ENCODE measurements at places on chromosomes 7 and 10. TPM values are rescaled to one million over a fixed set of nuclear protein-coding genes. Genes with fewer than 3 reads are reported as not detected.

DNA sequence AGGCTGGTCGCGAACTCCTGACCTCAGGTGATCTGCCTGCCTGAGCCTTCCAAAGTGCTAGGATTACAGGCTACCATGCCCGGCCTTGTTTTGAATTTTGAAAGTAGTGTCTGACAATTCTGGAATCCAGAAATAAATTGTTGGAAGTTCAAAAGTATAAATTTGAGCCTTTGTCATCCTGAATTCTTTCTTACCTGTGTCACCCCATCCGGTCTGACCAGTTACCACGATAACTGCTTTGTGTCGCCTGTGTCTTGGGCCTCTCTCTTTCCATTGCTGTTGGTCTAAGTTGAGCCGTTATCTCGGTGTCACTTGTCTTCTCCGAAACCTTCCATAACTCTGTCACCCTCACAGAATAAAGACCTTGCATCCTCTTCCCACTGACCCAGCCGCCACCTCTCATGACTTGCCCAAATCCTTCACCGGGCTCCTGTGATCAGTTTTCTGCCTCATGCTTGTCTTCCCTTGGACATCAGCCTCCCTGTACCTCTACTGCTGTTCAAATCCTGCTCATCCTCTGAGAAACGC is 18.6 kb downstream of the CUL1 start:
- DNase-seq: no peak

ZNF25 gene
- polyA plus RNA-seq: 11.9 TPM

GRCh38 chr10:115950320-115950719 is 322.7 kb downstream of the GFRA1 start:
- no peak for DNase-seq

GRCh38 chr10:131560166-131560565 is 248.6 kb upstream of the TCERG1L start:
- no peak for DNase-seq

DNA sequence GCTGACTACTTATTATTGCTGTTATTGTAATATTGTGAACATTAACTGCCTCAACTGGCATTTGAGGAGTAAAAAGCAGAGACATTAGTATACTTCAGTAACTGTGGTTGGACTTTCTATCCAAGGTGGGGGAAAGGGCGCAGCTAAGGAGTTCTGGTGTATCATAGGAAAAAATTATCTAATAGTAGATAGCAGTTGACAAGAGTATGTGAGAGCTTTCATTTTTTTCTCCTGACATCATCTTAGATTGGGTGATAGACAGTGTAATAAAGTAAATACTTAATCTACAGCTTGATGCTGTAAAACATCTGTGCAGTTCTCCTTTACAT is 68.9 kb downstream of the PHTF2 start:
- no peak for DNase-seq

DNA sequence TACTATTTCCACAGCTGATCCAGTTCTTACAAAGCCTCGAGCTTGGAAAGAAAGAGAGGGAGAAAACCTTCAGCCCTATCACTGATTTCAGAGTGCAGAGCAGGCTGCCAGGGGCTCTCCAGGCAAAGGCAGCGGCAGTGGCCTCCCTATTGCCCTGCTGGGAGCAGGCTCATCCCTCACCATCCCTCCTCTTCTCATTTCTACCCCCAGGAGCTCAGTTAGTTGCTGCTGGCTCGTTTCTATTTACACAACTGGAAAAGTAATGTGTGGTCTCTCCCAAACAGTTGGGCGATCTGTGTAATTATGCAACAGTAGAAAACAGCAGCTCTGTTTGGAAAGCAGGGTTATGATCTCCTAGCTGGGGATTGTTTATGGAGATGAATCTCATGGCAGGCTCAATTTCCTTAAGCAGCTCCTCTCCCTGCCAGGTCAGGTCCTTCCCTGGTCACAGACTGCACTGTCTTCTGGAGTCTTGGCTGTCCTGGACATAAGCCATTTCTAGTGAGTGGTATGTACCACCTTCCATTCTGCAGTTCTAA is 28.7 kb upstream of the TNS3 start:
- no peak for DNase-seq

H2AZ2 gene
- 132 TPM for polyA plus RNA-seq

- no peak for DNase-seq
Observed at GRCh38 chr7:158449942-158450341, 137.7 kb downstream of the PTPRN2 start.

FLNC gene
- polyA plus RNA-seq: 823 TPM

UNC5B gene
- 11.6 TPM for polyA plus RNA-seq

- no peak for DNase-seq
Observed at GRCh38 chr10:78405231-78405630, 371.6 kb downstream of the RPS24 start.

DNA sequence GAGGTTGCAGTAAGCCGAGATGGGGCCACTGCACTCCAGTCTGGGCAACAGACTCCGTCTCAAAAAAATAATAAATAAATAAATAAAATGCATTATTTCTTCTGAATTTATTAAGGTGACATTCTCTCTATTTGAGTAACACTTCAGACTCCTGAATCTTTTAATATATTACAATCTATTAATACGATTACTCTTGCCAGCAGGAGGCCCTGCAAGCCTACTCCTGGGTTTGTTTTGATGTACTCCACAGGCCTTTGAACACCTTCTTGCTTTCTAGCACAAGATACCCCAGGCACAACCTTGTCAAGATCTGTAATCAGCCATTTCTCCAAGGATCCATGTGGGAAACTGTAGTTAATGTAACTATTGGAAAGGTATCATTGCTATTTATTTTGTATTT is 63.5 kb downstream of the COBL start:
- no peak for DNase-seq

DNA sequence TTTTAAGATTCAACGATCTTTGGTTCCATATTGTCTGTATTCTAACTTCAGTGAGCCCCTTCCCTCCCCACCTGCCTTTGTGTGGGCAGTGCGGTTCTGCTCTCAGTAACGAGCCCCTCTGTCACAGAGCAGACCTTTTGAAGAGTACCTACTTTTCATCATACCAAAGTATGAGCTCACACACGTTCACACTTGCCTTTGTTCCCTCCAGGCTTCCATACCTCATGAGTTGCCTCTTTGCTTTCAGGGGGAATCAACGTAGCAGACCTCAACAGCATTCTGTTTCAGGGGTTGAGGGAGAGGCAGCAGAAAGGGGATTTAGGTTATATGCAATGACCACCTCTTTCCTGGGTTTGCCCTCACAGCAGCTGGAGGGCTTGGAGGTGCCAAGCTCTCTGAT is 211.4 kb upstream of the MDFIC start:
- no peak for DNase-seq

- no peak for DNase-seq
Observed at GRCh38 chr10:101672536-101672935, 22.4 kb downstream of the FBXW4 start.

DNA sequence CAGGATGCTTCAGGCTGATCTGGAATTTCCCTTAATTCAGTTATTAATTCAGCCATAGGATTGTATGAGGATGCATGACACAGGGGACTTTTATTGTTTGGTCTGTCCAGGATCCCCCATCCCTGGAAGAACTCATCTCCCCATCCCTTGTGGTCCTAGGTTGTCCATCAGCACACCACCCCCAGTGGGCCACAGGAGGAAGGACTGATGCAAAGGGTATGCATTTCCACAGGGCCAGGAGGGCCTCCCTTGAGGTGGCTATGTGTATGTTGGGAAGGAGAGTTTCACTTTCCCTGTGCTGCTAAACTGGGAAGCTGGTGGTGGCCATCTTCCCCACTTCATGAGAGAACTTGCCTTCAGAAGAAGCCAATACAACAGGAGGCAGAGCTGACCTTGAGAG is 44.6 kb upstream of the GRB10 start:
- DNase-seq: no peak

- DNase-seq: no peak
Observed at GRCh38 chr10:3427950-3428354, 255.4 kb upstream of the PITRM1 start.

Data from hindlimb muscle (tissue), 1 donor.